ENCODE measurements at places on chromosomes 2 and 18.

DNA sequence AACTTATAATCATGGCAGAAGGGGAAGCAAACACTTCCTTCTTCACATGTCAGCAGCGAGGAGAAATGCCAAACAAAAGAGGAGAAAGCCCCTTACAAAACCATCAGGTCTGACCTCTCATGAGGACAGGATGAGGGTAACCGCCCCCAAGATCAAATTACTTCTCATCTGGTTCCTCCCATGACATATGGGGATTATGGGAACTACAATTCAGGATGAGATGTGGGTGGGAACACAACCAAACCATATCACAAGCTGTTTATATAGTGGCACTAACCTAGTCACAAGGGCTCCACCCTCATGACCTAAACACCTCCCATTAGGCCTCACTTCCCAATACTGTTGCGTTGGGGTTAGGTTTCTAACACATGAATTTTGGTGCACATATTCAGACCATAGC lies 110.0 kb downstream of the OSBPL6 start:
- DNase-seq: no peak

DNA sequence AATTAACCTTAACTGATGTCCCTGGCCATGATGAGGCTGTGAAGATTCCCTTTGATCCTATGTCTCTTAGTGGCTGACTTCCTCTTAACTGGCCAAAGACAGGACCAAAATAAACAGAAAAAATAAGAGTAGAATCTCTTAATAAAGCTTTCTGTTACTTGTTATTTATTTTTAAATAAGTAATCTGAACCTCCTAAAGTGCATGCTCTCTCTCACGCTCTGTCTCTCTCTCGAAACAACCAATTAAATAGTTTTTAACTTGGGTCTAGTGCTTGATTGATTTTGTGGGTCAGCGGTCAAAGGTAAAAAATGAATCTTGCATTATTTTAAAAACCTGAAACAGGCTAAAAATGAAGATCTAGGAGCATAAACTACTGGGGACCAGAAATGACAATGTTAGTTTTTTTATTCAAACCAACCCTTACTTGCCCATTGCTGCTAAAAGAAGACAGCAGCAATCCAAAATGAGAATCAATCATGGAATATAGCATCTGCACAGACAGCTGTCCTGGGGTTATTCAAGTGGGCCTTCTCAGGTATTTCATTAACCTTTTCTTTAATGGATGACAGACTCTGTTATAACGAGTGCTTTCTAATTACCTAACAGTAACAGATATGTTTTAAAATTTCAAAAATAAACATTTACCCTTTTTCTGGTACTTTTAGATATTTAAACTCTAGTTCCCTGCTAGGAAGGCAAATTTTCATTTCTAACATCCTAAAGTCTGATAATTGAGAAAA lies 11.2 kb downstream of the GAREM1 start:
- DNase-seq: no peak

DNA sequence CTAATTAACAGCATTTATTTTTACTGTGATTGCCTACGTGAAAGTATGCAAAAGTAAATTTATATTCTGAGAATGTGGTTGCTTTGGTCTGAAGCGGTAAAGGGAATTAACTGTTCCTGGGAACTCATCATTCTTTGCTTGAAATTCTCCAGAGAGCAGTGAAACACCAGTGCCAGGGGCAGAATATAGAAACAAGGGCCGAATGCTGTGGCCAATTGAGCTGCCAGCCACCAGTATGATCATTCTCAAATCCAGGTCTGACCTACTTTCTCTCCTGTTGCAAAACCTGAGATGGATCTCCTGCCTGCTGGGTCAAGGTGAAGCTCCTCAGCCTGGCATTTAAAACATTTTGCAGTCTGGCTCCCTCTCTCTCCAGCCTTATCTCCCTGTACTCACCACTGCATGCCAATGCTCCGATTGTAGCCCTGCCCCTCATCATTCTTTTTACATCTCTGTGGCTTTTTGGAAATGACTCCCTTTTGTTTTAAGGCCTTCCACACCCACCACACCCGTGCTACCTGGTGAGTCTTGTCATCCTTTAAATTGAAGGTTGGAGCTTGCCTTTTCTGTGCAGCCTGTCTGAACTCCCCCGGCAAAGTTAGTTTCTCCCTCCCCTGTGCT lies 94.5 kb upstream of the TMEM178A start:
- DNase-seq: no peak

DNA sequence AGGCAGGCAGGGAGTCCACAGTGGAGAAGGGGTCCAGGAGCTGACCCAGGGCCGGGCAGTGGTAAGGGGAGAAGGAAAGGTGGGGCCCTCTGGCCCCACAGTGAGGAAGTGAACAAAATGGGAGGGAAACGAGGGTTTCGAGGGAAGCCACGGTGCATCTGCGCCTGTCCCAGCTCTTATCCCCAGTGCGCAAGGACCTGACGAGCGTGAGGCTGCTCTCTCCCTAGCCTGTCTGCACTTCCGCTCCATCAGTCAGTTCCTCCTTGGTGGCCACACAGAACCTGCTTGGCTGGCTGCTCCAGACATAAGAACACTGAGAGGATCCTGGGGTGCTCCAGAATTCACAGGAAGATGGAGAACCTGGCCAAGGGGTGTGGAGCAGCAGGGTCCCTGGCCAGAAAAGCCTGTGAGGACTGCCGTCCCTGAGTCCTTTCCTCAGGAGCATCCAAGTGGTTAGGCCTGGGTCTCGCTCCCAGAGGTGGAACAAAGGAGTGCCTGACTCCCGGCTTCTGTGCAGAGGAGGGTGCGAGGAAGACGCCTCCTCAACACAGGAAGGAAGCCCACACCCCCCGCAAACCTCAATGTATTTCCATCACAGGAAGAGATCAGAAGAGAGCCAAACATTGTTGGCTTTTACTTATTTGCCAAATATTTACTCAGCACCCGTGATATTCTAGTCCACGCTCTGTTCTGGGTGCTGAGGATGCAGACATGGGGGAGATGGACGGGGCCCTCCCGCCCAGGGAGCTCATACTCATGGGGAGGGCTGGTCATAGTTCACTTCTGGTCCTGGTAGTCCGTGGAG lies 43.7 kb upstream of the SEMA4C start:
- DNase-seq: no peak

- DNase-seq: no peak
These were observed 949.9 kb upstream of the NRXN1 start for GRCh38 chr2:51981783-51982182.

- peak; percentile 48 for DNase-seq
These were observed 132.2 kb downstream of the FMNL2 start for GRCh38 chr2:152466980-152467676.

DNA sequence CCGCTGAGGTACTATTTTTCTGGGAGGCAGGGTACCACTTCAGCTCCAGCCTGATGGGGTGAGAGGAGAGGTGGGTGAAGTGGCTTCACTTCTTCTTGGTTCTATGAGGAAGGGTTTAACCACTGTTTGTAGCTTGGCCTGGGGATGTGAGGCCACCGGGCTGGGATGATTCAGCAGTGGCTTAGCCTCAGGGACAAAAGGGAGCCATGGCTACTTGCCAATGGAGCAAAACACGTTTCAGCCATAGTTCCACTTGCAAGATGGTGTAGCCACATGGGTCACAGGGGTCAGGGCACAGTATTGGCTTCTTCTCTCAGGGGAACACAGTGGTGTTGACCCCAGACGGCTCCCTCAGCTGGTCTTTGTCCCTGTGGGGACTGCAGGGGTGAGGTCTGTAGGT lies 14.9 kb downstream of the ZDBF2 start:
- DNase-seq: no peak

All from right hindlimb (tissue), 1 donor.